ENCODE measurements at places on chromosomes 16 and 17. TPM values are rescaled to one million over a fixed set of nuclear protein-coding genes. Genes with fewer than 3 reads are reported as not detected.

Gene CYGB
- total RNA-seq, result not detected

Gene NKD1
- total RNA-seq, result 0.02 TPM

Gene CAMKK1
- 3.4 TPM for total RNA-seq

Gene CACNG5
- not detected for total RNA-seq

Gene KRT25
- total RNA-seq, result not detected

Gene SYNGR3
- 0.73 TPM for total RNA-seq

Gene GAN
- total RNA-seq, result 10.0 TPM

Gene SPNS3
- total RNA-seq, result not detected

Gene ITGA2B
- 0.38 TPM for total RNA-seq

Gene KRT27
- not detected for total RNA-seq

Gene CLEC18B
- not detected for total RNA-seq

Gene CDH16
- not detected for total RNA-seq

Gene KRT31
- 0.08 TPM for total RNA-seq

Gene NACA2
- total RNA-seq, result not detected

Measured in SJCRH30 (cell line).